A549 treated with ZK216348 at 1 μM for 4 hours (cell line): ENCODE measurements at places on chromosomes 6 and 20. TPM values are rescaled to one million over a fixed set of nuclear protein-coding genes. Genes with fewer than 3 reads are reported as not detected.

BTNL2 gene
- total RNA-seq: not detected in 5 replicates

MATN4 gene
- 0.13 to 0.19 TPM in 2 of 5 replicates, not detected in the others for total RNA-seq

SH3BGRL2 gene
- 0.18 to 0.40 TPM (median 0.29 TPM) in 5 replicates for total RNA-seq

FAM217B gene
- total RNA-seq: 5.4 to 8.5 TPM (median 6.4 TPM) in 5 replicates

C6orf15 gene
- not detected in 5 replicates for total RNA-seq

STMND1 gene
- not detected in 5 replicates for total RNA-seq

TREM1 gene
- 0.36 to 0.58 TPM in 2 of 5 replicates, not detected in the others for total RNA-seq

MOXD1 gene
- total RNA-seq: 1.5 to 2.1 TPM (median 2.0 TPM) in 5 replicates

ANGPT4 gene
- total RNA-seq: 0.04 to 0.06 TPM in 2 of 5 replicates, not detected in the others

SOX4 gene
- total RNA-seq: 7.2 to 13.6 TPM (median 11.3 TPM) in 5 replicates

RUNX2 gene
- 1.2 to 1.9 TPM (median 1.4 TPM) in 5 replicates for total RNA-seq

ENPP4 gene
- total RNA-seq: 0.17 to 0.41 TPM (median 0.24 TPM) in 5 replicates

DNPH1 gene
- total RNA-seq: 55.7 to 104 TPM (median 97.9 TPM) in 5 replicates

BMP6 gene
- 12.7 to 21.8 TPM (median 19.4 TPM) in 5 replicates for total RNA-seq

LY6G6D gene
- not detected in 5 replicates for total RNA-seq

HTR1B gene
- total RNA-seq: 0.12 to 0.22 TPM (median 0.18 TPM) in 5 replicates

DEFB114 gene
- not detected in 5 replicates for total RNA-seq

PGK2 gene
- not detected in 5 replicates for total RNA-seq

RRAGD gene
- 2.9 to 5.6 TPM (median 3.7 TPM) in 5 replicates for total RNA-seq

UNC5CL gene
- 0.25 to 0.57 TPM (median 0.48 TPM) in 5 replicates for total RNA-seq

TFAP2A gene
- total RNA-seq: 11.7 to 15.9 TPM (median 14.2 TPM) in 5 replicates

SRSF6 gene
- total RNA-seq: 106 to 127 TPM (median 109 TPM) in 5 replicates

TMEM74B gene
- total RNA-seq: 2.5 to 5.3 TPM (median 3.4 TPM) in 5 replicates

NFKBIL1 gene
- 5.9 to 13.0 TPM (median 12.5 TPM) in 5 replicates for total RNA-seq

PEX7 gene
- 4.4 to 5.9 TPM (median 5.2 TPM) in 5 replicates for total RNA-seq
